ENCODE measurements at places on chromosomes 3 and 15.
A peak's percentile ranks its signal among the peaks of the same experiment; 100 is the strongest.

DNA sequence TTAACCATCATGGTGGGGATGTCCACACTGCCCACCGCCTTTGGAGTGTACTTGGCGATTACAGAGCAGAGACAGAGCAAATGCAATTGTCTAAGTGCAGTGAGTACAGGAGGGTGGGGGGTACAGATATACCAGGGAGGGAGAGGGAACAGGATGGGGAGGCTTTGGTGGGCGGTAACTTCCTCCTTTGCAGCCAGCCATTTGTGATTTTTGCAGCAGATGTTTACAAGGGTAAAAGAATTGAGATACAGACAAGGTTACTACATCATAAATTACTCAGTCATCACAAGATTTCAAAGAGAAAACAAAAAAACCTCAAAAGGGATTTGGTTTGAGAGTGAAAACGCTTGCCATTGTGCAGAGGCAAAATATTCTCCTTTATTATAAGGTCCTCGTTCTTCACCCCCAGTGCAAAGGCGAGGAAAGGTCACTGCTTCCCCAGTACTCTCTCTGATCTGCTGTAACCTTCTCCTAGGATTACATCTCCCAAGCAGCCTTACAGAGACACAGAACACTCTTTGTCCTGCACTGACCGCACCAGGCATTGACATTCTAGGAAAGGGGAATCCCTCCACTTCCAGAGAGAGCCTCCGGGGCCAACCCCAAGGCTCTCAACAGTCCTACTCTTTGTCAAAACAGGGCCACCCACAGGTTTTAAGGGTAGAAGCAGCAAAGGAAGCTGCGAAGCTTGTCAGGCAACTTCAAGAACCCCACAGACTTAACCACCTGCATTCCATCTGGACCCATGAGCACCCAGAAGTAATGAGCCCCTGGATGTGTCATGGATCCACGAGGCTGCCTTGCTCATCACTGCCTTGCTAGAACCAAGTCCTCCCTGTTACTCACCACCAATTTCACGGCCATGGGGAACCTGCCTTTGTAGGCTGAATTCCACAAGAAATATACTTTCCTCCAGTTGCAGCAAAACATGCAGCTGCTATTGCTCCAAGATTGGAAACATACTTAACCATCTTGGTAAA lies 117.3 kb downstream of the ADAMTS17 start:
- DNase-seq = peak; percentile 62

GRCh38 chr3:150757364-150757763 lies 5.6 kb downstream of the SIAH2 start:
- no peak for DNase-seq

DNA sequence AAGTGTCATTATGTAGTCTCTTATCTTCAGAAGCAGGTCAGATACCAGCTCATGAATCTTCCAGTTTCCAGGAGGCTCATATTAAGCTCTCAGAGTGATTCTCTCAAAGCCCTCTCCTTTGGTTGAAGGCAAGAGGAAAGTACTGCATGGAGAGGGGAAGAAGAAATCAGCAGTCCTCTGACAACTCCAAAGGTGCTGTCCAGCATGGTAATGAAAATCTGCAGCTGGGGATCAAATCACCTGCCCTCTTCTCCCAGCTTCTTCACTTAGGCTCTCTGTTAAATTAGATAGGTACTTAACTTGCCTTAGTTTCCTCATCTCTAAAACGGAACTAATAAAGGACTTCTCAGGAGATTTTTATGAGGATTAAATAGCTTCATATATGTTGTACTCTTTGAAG lies 738.8 kb upstream of the GOLIM4 start:
- DNase-seq = no peak

- peak; percentile 49 for DNase-seq
Measured at GRCh38 chr3:101381809-101382208, 61.4 kb upstream of the IMPG2 start.

DNA sequence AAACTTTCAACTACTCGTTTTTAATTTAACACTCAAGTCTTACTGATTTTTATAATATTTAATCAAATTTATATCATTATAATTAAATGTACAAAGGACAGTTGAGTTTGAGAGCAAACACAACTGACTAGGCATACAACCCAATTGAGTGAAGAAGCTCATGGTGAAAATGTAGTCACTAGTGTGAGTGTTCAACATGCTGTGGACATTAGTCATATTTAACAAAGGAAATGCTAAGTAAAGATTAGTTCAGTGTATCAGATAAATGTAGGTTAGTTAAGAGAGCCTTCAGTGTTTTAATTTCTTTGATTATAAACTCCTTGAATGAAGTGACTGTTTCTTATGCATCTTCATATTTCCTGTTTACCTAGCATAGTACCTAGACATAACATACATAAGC lies 444.2 kb upstream of the GOLIM4 start:
- no peak for DNase-seq

GRCh38 chr3:12392101-12392878 lies 92.0 kb upstream of the TSEN2 start:
- DNase-seq = no peak

DNA sequence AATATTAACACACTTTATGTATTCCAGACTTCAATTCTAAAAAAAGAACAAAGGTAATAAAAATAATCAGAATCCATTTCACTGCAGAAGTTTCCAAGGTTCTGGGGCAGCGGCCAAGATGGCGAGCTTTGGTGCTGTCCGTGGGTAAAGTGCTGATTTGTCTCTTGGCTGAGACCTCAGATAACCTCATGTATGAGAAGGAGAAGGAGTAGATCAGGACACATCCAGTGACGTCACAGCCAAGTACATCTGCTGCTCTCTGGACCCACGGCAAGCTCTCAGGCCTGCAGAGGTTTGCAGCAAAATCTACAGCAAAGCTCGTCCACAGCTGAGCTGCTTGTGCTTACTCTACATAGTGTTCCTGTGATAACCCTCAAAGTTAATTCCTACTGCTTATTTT lies 165.7 kb downstream of the MAGI1 start:
- DNase-seq = no peak

- DNase-seq = peak; percentile 68
Measured at GRCh38 chr15:45199136-45199810, 11.5 kb upstream of the SHF start.

- no peak for DNase-seq
Measured at GRCh38 chr3:134279466-134279865, 28.8 kb upstream of the RYK start.

DNA sequence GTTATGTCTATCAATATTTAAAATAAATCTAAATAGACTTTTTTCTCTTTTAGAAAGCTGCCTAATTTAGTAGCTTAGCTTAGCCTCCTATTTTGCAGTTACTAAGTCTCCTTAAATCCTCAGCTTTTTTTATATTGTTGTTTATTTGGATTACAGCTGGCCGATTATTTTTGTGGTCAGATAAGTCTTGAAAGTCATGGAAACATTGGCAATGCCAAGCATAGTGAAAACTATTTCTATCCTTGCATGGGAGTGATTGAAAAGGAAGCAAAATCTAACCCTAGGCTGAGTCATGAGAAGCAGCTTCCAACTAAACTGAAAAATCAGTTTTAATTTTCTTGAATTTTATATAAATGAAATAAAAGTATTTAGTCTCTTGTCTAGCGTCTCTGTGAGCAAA lies 1063.0 kb upstream of the GBE1 start:
- DNase-seq = no peak

DNA sequence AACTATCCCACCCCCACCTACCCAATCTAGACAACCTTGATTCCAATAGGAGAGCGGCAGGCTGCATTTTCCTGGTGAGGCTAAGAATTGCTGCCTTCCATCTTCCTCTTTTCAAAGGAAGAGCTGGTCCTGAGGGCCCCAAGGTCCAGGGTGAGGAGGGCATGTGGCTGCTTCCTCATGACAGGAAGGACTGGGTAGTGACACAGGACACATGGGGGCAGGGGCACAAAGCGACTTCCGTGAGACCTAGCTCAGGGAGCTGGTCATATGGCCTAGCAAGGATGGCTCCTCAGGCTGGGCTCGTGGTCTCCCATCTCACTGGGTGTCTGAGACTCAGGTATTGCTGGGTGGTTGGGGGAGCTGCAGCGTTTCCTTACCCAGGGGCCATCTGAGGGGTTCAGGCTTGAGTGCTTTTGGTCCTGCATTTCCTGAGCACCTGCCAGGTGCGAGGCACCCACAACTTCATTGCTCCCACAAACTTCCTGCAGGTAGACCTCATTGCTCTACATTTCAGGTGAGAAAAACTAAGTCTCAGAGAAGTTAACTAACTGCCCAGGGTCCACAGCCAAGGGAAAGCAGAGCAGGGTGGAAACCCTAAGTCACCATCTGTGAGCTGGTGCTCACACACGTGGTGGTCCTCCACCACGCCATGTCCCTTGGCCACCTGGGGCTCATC lies 160.0 kb upstream of the TLE3 start:
- DNase-seq = no peak

- no peak for DNase-seq
Measured at GRCh38 chr3:119783883-119784282, 2.0 kb downstream of the NR1I2 start.

GRCh38 chr15:99100245-99101173 lies 4.4 kb upstream of the SYNM start:
- DNase-seq = peak; percentile 65

- no peak for DNase-seq
Measured at GRCh38 chr15:82921939-82922338, 30.6 kb downstream of the HOMER2 start.

Data from SW480 (cell line).